Esophagus squamous epithelium (tissue), 5 donors: ENCODE measurements at places on chromosomes 11 and 22.

GRCh38 chr11:126378763-126379162 is 23.3 kb downstream of the ST3GAL4 start:
- no peak for DNase-seq

DNA sequence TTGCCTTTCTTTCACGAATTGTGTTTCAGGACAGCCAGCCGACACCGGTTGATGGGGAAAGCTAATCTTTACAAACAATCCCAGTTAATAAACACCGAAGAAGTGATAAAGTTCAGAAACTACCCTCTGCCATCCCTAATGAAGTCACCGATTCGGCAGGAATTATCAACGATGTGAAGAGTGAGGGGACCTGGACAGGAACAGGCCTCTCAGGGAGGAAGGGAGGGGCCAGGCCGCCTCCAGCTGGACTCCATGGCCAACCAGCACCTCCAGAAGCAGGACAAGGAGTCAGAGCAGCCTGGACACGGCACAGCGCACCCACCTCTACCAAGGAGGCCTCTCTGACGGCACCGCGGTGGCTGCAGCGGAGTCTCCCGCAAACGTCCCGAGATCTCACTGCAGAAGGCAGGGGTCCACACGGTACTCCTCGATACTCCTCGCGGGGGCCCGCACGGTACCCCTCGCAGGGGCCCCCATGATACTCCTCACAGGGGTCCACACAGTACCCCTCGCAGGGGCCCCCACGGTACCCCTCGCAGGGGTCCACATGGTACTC is 3.9 kb downstream of the TOLLIP start:
- no peak for DNase-seq

DNA sequence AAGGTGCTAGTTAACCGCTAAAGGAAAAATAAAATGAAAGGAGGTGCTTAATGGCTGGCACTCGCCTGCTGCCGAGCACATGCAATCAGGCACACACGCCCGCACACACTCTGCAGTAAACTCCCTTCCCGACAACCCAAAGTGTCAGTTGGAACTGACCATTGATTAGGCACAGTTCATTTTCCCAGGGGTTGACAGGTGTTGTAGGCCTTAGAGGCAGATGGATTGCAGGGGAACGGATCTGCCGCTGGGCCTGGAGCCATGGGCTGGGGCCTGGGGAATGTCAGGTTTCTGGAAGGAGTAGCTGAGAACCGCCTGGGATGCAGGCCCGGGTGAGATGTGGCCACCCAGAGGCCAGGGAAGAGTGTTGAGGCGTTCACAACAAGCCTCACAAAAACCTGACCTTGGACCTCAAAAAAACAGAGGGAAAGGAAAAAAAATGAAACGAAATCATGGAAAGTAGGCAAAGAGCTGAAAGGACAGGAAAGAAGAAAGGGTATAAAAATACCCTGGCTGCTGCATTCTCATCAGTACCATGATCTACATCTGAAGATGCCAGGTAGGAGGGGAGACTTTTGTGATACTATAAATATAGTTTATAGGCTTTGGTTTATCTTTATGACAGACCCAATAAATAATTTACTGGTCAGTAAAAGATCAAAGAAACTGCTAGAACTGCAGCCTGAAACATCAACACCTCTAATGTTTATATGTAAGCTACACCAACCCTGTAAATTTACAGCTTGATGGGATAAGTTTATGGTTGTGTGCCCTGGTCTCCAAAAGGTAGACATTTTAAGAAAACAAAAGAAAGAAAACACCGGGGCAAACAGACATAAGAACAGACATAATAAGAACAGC is 313.4 kb downstream of the BUD13 start:
- DNase-seq = no peak

DNA sequence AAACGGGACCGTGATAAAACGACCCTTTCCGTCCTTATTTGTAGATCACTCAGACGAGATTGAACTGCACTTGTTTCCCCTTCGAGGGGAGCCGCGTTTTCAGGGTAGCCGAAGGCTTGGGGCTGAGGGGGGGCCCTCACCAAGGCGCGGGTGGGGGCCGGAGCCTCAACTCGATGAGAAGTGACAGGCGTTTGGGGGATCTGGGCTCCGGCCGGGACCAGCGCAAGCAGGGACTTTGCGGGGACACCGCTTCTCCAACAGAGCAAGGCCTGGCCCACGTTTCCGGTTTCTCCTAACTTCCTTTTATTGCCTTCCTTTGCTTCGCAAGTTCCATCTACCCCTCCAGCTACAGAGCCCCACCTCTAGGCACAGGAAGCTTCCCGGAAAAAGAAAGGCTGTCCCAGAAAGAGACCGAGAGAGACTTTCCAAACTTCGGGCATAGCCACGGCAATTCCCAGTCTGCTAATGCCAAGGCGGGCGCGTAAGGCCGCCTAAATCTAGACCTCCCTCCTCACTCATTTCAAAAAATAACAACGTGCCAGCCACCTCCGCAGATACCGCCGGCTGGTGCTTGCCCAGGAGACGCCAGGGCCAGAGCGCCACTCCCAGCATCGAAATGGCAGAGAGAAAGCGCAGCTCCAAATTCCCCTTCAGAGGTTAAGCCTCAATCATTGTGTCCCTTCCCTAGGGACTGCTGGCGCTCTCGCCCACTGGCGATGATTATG is 6.6 kb downstream of the PAX6 start:
- DNase-seq = no peak

DNA sequence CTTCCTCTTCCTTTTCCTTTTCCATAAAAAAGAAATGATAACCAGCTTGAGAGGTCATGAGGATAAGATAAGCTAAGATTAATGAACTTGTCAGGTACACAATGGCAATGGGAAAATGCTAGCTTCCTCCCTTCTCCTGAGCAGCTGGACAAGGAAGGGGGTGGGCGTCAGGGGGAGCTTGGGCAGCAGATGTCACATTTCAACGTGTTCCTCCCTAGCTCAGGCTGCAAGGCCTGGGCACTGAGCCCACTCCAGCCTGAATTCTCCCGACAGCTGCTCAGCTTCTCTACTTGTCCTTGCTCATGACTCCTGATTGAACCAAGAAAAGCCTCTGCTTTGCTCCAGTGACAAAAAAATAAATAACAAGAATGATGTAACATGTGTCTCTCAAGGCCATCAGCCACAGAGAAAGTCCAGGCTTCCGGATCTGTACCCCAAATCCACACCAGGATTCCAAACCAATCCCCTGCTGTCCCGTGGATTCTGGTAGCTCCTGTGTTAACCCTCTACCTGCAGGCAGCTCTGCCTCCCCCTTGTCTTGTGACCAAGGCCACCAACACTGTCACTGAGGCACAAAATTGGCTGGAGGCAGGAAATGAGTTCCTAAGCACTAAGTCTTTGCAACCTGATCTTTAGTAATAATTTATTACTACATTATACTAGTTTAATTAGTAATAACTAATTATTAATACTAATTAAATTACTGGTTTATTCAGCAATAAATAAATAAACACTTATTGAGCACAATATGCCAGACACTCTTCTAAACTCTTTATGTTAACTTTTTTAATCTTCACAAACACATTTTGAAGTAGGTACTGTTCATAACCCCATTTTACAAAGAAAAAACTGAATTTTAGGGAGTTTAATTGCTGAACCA is 146.5 kb downstream of the CCDC34 start:
- DNase-seq = no peak

DNA sequence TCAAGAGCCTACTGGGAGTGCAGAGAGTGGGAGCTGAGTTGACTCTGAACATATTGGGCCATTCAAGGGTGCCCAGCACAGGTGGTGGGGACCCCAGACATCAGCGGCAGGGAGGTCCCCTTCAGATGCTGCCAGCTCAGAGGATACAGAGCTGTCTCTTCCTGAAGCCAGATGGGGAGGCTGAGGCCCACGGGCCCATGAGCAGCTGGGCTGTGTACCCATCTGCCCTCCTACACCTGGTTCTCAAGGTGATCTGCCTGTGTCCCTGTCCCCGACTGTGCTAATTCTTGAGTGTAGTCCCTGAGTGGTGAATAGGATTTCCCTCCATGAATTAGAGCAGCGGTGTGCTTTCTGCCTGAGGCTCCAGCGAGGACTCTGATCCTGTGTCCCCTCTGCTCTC is 76.3 kb downstream of the MICAL2 start:
- DNase-seq = no peak
